ENCODE measurements at places on chromosomes 2 and 18.

GRCh38 chr2:46663614-46664013 lies 184.2 kb downstream of the TMEM247 start:
- ATAC-seq = no peak

DNA sequence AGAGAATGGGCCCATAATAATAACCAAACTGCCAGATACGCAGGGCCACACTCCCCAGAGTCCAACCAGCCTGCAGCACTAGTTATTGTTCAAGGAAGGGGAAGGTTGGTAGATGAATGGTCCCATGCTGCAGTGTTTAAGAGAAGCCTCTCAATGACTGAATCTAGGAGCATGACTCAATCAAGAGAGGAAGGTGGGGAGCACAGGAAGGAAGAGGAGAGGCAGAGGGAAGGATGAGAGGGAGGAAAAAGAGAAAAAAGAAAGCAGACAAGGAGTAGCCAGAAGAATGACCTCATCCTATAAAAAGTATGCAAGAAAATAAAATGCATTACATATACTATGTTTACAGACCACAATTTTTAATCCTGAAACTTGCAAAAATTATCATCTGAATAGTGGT lies 174.5 kb downstream of the TCF4 start:
- no peak for ATAC-seq

- ATAC-seq = peak; percentile 62
These were observed 116.9 kb downstream of the TPGS2 start for GRCh38 chr18:36711813-36712444.

GRCh38 chr18:37321582-37322491 lies 243.8 kb downstream of the CELF4 start:
- ATAC-seq = no peak

DNA sequence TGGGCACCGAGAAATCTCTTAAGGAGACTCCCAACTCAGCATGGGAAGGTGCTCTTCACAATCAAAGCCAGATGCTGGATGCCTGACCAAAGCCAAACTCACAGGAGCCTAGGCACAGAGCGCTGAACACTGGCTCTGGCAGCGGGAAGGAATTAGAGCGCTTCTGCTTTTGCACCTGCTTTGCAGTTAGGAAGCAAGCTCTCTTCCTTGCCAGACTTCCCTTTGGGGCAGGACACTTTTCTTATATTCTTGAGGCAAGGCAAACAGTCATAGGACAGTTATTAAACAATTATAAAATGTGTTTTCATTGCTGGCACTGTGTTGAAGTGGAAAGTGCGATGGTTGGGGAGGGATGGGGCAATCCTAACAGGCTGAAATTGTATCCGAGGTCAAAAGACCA lies 79.6 kb upstream of the DNMT3A start:
- ATAC-seq = no peak

GRCh38 chr18:59540346-59540745 lies 156.9 kb downstream of the CCBE1 start:
- ATAC-seq = no peak

DNA sequence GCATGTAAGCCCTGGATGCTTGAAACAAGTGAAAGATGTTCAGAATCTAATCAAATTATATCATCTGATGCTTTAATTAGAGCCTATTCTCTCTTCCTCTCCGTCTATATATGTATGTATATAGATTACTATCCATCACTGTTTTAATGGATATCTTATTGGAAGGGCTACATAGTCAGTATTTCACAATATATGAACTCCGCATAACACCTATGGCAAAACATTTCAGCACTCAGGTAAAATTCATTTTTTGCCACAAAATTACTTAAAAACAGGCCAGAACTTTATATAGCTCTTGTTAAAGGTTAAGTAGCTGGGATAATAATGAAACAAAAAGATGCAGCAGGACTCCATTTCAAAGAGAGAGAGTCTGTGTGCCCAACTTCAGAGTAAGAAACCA lies 1.2 kb downstream of the PJVK start:
- ATAC-seq = no peak

DNA sequence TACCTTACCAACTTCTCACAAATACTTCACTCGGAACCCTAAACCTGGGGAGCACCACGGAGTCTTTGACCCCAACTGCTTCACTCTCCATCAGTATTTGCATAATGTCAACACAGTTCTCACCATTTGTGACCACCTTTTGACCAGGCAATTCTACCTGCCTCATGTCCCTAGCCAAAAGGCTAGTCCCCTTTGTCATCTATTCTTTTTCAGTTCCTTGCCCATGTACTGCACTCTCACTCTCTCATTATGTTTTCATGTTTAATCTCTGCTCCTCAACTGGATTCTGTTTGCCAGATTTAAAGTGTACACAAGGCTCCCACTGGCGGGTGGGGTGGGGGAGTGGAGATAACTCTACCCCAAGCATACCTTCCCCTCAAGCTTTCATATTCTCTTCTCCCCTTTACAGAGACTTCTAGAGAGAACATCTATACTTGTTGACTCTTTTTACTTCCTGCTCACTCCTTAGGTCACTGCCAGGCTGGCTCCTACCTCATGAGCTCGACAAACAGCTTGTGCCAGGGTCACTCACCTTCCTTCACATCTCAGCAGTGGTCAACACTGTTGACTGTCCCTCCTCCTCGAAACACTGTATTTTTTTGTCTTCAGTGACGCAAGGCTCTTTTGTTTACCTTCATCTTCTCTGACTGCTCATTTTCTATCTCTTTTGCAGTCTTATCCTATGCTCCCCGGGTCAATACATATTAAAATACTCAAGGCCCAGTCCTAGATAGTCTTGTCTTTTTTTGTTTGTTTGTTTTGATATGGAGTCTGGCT lies 88.7 kb upstream of the MAP4K3 start:
- ATAC-seq = no peak

GRCh38 chr18:68221111-68221724 lies 493.7 kb downstream of the TMX3 start:
- ATAC-seq = no peak

- ATAC-seq = no peak
These were observed 106.2 kb downstream of the CNTNAP5 start for GRCh38 chr2:124131276-124131675.

DNA sequence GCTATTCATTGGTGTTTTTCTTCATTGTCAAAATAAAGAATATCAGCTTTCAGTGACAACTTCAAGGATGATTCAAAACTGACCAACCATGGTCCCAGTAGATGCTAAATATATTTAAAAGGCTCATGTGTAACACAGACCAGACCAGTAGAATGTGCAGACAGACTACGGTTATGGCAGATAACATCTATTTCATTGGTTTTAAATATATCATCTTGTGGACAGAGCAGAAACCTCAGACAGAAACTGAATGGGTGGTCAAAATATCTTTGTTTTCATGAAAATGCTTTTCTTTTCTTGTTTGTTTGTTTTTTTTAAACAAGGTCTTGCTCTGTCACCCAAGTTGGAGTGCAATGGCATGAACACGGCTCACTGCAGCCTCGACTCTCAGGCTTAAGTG lies 107.4 kb upstream of the CREB1 start:
- no peak for ATAC-seq

GRCh38 chr2:169093535-169093934 lies 24.2 kb downstream of the DHRS9 start:
- ATAC-seq = no peak

DNA sequence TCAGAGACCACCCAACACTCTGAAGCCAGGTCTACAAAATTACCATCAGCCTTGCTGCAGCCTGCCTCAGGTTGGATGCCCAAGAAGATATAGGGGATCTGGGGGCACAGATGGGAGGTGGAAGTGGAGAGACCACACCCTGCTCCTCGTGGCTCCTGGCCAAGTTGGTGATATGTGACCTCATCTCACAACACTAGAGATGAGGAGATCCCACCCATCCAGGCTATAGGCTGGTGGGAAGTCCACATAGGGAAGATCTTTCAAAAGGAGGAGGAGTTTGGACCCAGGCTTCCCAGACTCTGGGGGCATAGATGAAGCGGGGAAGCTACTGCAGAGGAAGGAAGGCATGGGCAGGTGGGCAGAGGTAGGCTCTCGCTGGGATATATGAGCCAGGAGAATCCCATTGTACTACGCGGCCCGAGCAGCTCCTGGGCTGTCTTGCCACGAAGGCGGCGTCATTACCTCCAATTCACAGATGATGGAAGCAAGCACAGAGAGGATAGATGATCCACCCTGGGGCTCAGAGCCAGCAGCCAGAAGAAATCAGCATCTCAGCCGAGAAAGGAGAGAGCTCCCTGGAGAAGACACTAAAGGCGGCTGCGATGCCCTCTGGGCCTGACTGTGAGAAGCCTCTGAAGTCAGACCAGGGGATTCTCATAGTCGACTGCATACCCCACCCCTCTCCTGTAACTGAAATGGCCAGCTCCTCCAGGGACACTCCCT lies 96.0 kb downstream of the RHOB start:
- peak; percentile 19 for ATAC-seq

- ATAC-seq = no peak
These were observed 6.5 kb downstream of the WIPF1 start for GRCh38 chr2:174590928-174591648.

DNA sequence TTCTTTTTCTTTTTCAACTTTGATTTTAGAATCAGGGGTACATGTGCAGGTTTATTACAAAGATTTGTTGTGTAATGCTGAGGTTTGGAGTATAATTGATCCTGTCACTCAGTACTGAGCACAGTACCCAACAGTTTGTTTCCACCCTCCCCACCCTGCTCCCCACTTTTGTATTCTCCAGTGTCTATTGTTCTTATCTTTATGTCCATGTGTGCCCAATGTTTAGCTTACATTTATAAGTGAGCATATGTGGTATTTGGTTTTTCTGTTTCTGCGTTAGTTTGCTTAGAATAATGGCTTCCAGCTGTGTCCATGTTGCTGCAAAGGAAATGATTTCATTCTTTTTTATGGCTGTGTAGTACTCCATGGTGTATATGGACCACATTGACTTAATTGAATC lies 43.1 kb downstream of the RDH14 start:
- ATAC-seq = no peak

DNA sequence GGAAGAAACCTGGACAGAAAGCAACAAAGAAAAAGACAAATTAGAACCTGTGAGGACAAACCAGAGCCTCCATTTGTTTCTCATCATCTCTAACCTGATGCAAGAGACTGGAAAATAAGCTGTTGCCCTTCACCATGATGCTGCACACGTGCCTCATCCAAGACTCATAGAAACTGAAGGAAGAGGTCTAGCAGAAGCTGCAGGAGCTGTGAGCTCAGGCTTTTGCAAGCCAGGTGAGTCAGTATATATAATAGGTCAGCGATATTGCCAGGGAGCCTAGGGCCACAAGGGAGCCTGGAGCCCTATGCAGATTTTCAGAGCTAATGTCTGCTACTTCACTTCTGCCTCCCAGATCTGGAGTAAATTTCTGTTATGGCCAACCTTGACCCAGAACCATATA lies 163.1 kb downstream of the LNPK start:
- no peak for ATAC-seq

DNA sequence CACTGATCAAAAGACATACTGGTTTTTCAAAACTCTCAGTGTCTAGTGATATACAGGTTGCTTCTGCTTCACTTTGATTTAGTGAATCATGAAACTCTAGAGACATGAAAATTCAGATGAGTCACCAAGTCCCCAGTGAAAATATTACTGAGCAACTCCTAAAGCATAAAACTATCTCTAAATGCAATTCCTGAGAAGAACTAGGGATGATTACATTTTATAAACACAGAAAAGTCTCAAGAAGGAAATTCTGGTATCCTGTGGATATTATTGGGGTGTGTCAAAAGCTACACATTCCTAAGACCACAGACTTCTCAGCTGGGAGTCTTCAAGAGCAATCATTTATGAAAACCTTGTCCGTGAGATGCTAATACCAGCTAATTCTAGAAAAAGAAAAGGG lies 9.7 kb downstream of the LRRTM4 start:
- no peak for ATAC-seq

DNA sequence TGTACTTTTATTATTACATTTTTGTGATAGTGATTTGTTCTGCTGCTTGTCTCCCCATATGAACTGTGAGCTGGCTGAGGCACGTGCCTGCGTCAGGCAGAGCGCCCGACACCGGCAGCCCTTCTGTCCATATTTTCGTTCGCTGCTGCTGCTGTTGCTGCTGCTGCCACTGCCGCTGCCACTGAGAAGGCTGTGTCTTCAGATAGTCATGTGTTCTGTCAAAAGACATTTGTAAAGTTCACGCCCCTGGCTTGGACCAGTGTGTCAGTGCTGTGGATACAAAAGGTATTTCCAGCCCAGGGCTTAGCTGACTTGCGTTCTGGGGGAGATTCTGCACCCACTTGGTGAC lies 47.0 kb downstream of the TWIST2 start:
- no peak for ATAC-seq

DNA sequence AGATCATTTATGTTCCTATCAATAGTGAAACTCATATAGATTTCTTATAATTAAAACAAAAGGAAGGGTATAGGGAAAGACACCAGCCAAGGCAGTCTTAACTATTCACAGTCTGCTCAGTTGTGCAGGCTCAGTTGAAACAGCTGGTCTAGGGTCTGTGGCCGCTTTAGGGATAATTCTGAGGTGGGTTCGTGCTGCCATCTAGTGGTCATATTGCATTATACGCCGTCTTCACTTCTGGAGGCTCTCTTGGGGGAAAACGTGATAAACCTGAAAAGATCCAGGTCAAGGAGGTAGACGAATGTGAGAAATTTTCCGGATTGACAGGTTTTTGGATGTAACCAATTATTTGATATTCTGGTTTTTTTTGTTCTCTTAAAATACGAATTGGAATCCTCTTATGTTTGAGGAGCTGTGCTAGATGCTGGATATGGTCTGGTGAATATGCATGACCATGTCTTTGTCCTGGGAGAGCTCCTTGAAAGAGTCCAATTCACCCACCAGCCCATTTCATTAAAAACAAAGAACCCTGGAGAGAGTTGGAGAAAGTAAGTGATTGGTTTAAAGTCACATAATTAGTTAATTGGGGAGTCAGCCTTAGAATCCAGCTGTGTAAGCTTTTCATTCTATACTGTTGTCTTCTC lies 492.4 kb downstream of the PLCL1 start:
- ATAC-seq = peak; percentile 52

GRCh38 chr2:132404056-132404455 lies 12.5 kb upstream of the GPR39 start:
- ATAC-seq = no peak

- no peak for ATAC-seq
These were observed 186.5 kb upstream of the FANCL start for GRCh38 chr2:58427572-58428095.

- ATAC-seq = no peak
These were observed 538.3 kb downstream of the CNTNAP5 start for GRCh38 chr2:124563426-124563825.

DNA sequence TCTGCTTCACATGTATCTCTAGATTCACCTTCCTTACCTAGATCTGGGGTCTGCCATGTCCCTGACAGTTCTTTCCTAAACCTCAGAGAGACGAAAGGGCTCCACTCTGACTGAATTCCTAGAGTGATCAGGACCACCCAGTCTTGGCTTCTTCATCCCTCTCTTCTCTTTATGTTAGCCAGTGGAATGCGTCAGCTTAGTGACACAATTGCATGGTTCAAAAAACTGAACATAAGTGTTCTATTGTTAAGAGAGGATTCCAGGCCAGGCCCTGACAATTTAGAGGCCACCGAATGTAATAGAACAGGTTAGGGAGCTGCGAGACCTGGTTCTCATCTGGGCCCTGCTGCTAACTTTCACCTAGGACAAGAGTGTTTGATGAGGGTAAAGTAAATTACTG lies 10.0 kb downstream of the PRELID3A start:
- ATAC-seq = no peak

GRCh38 chr2:227383686-227384085 lies 4.1 kb downstream of the SCYGR1 start:
- no peak for ATAC-seq

Data from esophagus mucosa (tissue), 1 donor.